Iris pigment epithelial cell (primary cell): ENCODE measurements at places on chromosomes 2 and 18.
A peak's percentile ranks its signal among the peaks of the same experiment; 100 is the strongest.

- peak; percentile 44 for DNase-seq
These were observed 383.3 kb upstream of the ETAA1 start for GRCh38 chr2:67013821-67014220.

- DNase-seq = no peak
These were observed 633.4 kb downstream of the DSC3 start for GRCh38 chr18:30409120-30409519.

- DNase-seq = no peak
These were observed 220.6 kb upstream of the LRRTM1 start for GRCh38 chr2:80525152-80525551.

DNA sequence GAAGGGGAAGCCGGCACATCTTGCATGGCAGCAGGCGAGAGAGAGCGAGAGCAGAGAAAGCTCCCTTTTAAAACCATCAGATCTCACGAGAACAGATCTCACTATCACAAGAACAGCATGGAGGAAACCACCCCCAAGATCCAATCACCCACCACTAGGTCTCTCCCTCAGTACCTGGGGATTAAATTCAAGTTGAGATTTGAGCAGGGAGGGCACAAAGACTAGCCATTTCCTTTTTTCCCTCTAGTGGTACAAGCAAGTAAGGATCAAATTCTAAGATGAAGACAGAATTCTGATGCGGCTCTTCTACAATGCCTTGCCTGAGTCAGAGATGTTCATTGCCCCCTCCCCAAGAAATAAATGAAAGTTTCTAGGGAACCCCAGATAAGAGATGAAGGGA, 45.6 kb upstream of the ANKRD44 start:
- DNase-seq = no peak

DNA sequence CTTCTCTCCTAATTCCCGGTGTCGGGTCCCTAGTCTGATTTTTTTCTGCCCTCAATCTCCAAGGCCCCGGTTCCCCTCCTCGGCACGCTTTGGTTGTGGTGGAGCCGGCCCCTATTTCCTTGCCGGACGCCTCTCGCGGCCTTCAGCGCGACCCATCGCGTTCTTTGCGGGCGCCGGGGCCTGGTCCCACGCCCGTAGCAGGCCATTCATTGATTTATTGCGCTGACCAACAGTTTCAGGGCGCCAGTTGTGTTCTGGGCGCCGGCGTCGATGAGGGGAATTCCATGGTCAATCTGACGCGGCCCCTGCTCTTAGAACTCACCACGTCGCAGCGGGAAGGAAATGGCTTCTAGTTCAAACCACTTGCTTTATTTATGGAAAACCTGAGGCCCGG, 396 bp downstream of the CNOT9 start:
- peak; percentile 84 for DNase-seq

DNA sequence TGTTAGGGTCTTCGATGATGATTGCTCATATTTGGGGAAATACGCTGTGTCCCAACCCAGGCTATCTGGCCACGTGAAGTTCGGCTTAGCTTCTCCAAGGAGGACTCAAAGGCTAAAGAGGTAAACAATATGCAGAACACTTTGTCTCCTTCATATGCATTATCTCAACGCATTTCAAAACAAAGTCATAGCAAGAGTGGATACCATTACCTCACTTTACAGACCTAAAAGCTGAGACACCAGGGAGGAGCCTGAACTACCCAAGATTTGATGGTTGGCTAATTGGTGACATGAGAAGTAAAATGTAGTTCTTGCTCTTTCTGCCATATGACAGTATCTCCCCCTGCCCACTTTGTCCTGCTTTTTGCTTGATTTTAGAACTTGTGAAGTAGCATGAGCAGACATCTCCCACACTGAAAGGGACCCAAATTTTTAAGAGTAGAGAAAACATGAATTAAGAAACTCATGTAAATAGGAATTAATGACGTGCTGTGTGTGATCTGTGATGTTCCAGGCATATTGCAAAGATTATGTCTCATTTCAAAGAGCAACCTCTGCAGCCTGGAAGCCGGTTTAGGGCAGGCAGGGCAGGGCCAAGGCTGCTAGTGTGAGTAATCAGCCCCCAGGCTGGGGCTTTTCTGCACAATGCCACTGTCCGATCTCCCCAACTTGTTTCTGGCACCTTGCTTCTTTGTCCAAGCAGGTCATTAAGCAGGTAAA, 144.5 kb downstream of the BCL11A start:
- no peak for DNase-seq

GRCh38 chr2:240434728-240435456, 571 bp upstream of the GPC1 start:
- DNase-seq = peak; percentile 91

- no peak for DNase-seq
These were observed 235.5 kb downstream of the MYT1L start for GRCh38 chr2:2095360-2096093.

DNA sequence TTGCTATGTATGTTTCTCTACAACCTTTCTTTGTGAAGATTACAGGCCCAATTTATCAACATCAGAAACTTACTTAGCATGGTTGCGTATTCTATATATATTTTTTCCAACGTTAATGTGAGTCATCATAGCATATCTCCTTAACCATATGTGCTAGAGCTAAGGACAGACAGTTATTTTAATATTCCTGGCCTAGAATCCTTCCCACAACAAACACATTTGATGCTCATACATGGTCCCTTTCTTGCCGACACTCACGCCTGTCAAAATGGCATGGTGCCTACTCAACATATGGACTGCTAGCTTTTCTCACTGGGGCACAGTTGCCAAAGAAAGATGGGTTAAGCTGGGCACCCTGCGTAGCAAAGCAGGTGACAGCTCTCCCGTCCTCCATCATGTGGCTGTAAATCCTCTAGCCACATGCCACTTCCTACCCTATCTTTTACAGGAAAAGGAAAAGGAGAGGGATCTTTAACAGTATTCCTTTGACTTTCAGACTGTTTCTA, 75.2 kb upstream of the GALNT5 start:
- DNase-seq = peak; percentile 47

DNA sequence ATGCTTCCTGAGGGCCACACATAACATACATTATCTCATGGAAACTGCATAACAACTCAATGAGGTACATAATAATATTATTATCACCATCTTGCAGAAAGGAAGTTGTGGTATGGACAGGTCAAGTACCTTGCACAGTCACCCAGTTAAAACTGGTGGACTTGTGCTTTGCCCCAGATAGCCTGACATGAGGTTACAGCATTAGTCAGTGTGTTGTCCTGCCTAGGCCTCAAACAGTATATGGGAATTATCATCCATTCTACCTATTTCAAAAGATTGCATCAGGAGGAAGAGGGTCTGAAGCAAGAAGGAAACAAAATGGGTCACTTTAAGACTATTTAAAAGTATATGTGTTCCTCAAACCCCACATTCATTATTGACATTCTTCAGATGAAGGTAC, 5.4 kb upstream of the ANTXR1 start:
- no peak for DNase-seq

GRCh38 chr2:112092286-112093041, 37.4 kb downstream of the TMEM87B start:
- DNase-seq = peak; percentile 79

GRCh38 chr2:28629910-28630309, 121.7 kb upstream of the PPP1CB start:
- DNase-seq = no peak

DNA sequence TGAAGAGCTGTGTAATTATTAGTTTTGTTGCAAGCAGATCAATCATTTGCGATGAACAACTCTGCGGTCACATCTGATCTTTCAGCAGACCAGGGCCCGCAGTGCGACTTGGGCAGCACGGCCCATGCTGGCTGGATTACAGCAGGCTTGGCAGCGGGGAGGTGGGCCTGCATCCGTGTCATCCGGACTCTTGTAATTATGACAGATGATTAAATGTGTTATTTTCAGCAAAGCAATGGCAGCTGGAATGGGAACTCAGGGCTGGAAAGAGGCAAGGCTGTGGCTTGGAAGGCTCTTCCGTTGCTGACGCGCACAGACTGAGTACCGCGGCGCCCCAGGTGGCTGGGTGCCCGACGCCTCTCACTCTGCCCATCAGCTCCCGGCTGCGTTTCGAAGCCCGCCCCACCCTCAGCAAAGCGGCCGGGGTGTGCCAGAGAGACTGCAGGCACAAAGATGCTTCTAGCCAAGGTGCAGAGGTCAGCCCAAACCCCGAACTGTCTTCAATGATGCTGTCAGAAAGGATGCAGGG, 397.4 kb upstream of the SALL3 start:
- DNase-seq = no peak

GRCh38 chr2:170139276-170139967, 38.5 kb upstream of the MYO3B start:
- DNase-seq = no peak

GRCh38 chr2:1375794-1376193, 37.5 kb upstream of the TPO start:
- DNase-seq = no peak

DNA sequence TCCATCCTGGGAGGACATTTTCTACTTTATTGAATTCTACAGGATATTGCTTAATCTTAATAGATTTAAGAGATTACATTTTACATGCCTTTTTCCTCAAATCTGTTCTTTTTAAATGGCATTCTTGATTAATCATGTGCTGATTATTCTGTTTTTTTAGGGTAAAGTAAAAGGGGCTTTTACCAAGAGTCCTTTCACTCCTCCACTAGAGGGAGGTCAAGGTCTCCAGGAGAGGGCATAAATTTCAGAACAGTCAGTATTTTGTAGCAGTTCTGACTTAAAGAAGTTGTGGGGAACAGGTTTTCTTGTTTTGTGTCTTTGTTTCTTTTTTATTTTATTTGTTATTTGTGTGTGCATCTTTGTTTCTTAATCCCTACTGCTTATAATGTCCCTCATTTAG, 25.4 kb downstream of the WDR75 start:
- peak; percentile 54 for DNase-seq

GRCh38 chr2:64142741-64143168, 1.5 kb downstream of the PELI1 start:
- peak; percentile 11 for DNase-seq

DNA sequence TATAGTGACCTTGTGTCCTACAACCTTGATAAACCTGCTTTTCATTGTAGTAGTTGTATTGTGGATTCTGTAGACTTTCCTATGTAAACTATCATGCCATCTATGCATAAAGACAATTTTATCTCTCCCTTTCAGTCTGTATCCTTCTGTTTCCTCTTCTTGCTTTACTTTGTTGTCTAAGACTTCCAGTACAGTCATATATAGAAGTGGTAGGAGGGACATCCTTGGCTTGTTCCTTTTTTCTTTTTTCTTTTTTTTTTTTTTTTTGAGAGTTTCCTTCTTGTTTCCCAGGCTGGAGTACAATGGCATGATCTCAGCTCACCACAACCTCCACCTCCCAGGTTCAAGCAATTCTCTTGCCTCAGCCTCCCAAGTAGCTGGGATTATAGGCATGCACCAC, 39.7 kb downstream of the UBE2F start:
- DNase-seq = no peak

GRCh38 chr18:38497266-38497665, 931.7 kb upstream of the CELF4 start:
- no peak for DNase-seq

- no peak for DNase-seq
These were observed 43.8 kb upstream of the ZNF516 start for GRCh38 chr18:76538846-76539245.

DNA sequence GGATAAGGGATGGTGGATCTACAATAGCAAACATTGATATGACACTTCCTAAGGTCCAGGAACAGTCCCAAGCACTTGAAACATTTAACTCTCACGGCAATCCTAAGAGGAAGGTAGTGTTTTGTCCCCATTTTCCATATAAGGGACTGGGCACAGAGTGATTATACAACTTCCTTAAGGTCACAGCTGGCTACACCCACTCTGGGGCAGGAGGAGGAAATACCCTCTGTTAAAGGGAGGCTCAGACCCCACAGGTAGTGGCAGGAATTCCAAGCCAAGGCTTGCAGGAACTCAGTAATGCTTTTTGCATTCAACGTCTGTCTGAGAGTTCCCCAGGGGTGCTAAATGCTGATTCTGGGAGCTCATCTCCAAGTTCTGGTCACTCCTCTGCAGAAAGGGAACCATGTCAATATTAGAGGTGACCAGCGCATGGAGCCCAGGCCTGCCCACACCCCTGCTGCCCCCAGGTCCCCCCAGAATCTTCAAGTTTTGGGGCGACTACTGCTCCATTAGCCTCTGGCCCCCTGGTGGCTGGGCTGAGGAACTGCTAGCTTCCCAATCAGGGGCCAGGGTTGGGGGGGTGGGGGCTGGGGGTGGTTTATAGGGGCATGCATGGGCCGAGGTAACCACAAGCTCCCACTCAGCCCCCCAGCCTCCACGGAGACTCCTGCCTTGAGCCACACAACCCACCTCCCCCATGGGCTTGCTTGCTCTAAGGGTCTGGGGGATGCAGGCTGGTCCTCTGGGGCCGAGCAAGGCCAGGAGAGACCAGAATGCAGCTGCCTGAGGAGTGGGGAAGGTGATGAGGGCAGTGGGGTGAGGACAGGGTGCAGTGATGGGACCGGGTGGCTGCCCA, 11.1 kb downstream of the OBSL1 start:
- no peak for DNase-seq

DNA sequence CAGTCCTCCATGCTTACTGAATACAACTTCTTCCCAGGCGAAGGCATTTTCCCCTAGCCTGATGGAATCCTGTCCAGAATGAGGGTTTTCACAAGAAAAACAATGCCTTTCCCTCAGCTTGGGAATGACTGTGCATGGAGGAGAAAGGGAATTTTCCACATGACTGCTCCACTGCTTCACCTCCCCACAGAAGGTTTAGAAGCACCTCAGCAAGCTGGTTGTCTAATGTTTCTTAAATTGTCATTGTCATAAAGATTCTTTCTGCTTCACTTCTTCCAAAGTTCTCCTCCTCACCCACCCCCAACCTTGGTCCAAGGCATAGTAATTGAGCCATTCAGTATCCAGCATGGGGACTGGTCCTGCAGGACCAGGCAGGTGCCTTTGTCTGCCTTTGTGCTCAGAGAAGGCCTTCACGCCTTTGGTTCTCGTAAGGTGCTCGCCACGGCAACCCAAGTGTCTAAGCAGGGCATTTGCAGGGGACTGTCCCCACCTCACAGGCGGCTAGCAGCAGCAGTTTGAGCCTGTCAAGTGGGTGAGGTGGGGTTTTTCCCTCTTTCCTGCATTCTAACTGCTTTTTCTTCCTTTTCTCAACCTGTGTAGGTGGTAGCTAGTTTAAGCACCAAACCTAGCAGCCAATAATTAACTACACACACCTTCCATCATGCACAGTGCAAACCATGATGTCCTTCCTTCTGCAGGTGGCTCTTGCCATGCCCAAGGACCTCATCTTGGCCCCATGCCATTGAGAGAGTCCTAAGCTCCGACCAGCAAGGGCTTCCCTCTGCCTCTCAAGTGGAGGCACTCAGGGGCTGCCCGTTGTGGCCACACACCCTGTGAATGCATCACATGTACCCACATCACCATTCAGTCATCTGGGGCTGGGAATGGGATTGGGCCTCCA, 65.7 kb upstream of the BCL2L11 start:
- no peak for DNase-seq
